ENCODE measurements at places on chromosomes 3 and 15.

GRCh38 chr15:51280838-51281237, 57.6 kb downstream of the CYP19A1 start:
- DNase-seq: no peak

DNA sequence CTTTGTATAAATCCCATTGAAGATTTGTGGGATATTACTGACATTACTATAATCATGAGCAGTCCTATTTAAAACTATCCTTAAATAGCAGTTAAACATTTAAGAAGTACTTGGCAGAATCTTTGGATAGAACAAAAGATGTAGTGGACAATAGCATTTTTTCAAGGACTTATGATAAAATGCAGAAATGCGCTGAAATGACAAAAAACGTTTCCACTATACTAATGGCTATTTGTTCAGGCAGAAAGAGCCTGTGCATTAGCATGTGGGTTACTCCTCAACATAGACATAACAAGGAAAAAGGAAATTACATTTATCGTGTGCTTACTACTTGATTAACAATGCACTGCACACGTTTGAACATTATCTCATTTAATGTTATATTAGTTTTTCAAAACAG, 80.7 kb downstream of the GADL1 start:
- no peak for DNase-seq

- no peak for DNase-seq
These were observed 44.6 kb upstream of the VILL start for GRCh38 chr3:37945807-37946530.

GRCh38 chr3:102233881-102234280, 200.9 kb upstream of the ZPLD1 start:
- no peak for DNase-seq

DNA sequence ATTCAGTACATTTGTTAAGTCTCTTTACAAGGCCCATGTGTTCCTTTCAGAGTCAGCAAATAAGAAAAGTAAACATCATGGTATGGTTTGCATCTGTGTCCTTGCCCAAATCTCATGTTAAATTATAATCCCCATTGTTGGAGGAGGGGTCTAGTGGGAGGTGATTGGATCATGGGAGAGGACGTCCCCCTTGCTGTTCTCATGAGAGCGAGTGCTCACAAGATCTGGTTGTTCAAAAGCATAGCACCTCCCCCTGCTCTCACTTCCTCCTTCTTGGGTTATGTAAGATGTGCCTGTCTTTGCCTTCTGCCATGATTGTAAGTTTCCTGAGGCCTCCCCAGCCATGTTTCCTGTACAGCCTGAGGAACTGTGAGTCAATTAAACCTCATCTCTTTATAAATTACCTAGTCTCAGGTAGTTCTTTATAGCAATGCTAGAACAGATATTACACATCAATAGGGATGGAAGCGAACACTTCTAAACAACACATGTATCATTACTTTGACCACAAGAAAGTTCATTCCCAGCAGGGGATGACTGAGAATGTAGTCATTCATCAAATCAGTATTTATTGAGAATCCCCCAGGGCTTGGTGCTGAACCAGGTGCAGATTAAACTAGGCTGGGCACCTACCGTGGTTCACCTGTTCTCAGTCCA, 4.1 kb downstream of the EFCAB12 start:
- DNase-seq: peak; percentile 24

GRCh38 chr15:45544266-45545023, 21.9 kb upstream of the SLC30A4 start:
- no peak for DNase-seq

GRCh38 chr3:77530870-77531269, 491.0 kb downstream of the ROBO2 start:
- DNase-seq: no peak

- peak; percentile 23 for DNase-seq
These were observed 134.3 kb downstream of the VGLL4 start for GRCh38 chr3:11509173-11510000.

- DNase-seq: no peak
These were observed 44.6 kb upstream of the FILIP1L start for GRCh38 chr3:100158918-100159330.

DNA sequence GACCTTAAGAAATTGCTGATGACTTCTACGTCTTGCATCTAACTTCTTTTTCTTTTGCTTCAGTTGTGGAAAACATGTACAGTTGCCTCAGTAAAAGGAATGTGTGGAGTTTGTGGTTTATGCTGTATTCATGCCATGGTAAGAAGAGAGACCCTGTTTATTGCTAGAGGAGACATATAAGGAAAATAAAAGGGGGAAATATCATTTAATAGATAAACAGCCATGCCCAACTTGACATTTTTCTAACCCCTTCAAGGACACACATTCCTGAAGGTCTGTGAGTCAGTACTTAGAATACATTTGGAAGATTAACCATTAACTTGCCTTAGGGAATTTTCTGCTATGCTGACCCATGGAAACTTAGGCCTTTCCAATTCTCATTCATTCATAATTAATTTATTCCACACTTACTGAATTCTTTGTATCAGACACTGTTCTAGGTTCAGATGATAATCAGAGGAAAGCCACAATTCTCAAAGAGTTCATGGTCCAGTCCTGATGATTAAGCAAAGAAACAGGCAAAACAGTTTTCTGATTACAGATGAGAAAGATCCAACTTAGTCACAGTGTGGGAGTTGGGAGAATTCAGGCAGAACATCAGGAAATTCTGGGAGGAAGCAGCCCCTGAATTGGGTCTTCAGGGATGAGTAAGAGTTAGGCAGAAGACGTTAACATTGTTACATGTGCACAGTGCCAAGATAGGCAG, 329.8 kb upstream of the RASGRP1 start:
- DNase-seq: no peak

GRCh38 chr15:52097180-52097579, 15.4 kb downstream of the BCL2L10 start:
- DNase-seq: no peak

- DNase-seq: peak; percentile 79
These were observed 44.4 kb downstream of the BTD start for GRCh38 chr3:15645740-15646501.

GRCh38 chr3:1007866-1008265, 85.0 kb upstream of the CNTN6 start:
- no peak for DNase-seq

DNA sequence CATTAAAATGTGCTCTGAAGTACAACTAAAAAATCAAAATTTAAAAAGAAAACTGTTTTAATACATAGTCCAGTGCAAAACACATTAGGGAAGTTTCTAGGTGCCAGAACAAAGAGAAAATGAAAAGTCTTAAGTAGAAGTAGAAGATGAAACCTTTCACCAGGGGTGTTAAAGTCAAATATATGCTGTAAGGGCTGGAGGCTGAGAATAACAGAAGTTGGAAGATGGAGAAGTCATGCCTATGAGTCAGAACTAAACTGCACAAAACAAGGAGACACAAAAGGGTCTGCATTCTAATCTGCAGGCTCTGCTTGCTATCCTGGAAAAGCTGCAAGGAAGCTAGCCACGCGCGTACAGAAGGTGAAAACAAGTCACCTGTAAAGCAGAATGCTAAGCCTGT, 48.7 kb upstream of the CPB1 start:
- DNase-seq: no peak

- DNase-seq: no peak
These were observed 275.8 kb upstream of the KCNH8 start for GRCh38 chr3:18872466-18872865.

DNA sequence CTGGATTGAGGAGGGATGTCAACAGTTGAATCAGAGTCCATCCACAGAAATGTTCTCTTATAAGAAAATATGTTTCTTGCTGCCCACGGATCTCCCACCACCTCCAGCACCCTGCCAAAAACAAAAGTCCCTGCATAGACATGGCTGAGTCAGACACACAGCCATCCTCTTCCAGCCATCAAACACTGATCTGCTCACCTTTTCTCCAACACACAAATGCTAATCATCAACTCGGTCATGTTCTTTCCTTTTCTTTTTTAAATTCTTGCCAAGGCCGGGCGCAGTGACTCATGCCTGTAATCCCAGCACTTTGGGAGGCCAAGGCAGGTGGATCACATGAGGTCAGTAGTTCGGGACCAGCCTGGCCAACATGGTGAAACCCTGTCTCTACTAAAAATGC, 110.7 kb upstream of the IL12A start:
- no peak for DNase-seq

- DNase-seq: no peak
These were observed 33.3 kb downstream of the PLD1 start for GRCh38 chr3:171776839-171777583.

DNA sequence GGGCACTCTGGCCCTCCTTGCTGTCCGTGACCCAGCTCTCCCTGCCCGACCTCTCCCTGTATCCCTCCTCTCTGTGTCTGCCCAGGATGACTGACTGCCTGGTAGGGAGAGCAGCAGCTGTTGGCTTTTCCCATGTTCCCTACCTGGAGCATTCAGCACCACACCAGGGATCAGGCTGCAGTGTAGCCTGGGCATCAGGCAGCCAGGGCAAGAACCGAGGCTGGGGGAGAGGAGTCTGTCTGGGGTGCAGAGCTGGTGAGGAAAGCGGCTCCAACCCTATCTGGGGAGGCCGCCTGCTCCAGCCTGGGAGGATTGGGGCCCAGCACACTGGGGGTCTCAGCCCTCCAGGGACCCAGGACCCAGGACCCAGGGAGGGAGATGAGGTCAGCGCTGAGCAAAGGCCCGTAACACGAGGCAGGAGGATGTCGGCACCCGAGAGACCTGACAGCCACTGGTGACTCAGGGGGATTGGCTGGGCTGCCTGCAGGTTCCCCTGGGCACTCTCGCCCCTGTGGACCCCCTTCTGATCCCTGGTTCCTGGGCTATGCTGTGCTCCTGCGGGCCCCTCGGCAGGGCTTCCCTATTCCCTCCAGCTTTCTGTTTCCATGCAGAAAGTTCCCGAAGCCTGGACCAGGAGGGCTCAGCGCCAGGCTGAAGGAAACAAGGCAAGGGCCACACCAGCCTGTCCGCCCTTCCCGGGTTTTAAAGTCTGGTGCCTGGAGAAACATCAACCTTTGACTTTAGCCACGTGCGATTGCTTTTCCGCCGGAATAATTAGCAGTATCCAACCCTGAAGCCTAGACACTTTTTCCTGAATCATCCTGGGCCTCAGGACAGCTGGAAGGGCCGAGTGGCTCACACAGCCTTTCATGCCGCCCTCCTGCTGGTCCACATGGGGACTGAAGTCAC, 128.2 kb upstream of the MEF2A start:
- no peak for DNase-seq

GRCh38 chr3:73024836-73025235, 28.2 kb downstream of the PPP4R2 start:
- DNase-seq: no peak

- DNase-seq: no peak
These were observed 473.6 kb upstream of the PROK2 start for GRCh38 chr3:72258361-72259141.

GRCh38 chr3:37833302-37834186, 28.1 kb upstream of the CTDSPL start:
- DNase-seq: no peak

- no peak for DNase-seq
These were observed 155.0 kb upstream of the SUCLG2 start for GRCh38 chr3:67809370-67809935.

GRCh38 chr3:49647741-49648140, 26.4 kb upstream of the APEH start:
- no peak for DNase-seq

- no peak for DNase-seq
These were observed 36.5 kb downstream of the SRPRB start for GRCh38 chr3:133842158-133842557.

DNA sequence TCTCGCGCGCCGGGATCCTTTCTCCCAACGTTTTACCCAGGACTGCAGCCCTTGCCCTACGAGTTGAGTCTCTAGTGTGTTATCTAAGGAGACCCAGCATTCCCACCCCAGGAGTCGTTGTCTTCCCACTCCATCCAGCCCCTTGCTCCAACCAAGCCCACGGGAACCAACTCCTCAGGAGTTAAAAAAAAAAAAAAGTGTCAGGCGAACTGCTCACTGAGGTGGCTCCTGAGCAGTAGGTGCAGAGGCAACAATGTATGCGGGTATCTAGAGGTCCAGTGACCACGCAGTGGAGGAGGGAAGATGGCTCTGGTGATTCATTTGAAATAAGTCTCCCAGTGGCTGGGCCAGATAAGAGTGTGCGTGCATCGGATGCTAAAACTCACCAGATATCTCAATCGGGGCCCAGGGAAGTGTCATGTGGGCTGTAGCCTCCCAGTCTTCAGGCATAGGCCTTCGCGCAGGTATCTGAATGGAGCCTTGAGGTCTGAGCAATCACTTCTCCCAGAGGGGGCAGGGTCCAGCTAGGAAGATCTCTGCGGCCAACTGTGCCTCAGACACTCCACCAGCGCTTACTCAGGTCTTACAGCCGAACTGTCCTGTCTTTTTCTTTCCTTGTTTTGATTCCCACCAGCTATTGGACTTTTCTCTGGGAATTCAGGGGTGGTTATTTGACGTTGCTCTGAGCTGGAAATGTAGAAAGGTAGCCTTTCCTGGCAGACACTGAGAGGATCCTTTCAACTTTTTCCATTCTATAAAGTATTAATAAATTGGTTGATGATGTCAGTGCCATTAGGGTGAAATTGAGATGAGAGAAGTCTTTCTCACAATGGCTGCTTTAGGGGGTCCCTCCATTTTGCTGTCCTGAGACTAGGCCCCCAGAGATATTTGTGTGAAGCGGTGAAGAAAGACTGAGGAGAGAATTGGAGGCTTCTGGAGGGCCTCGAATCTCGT, 21.0 kb downstream of the ZIC4 start:
- DNase-seq: no peak

All from head of caudate nucleus (tissue), 42 donors.